Stimulated activated CD4-positive, alpha-beta T cell treated with anti-CD3 and anti-CD28 coated beads, Interleukin-15, amount 100 ng/mL, for 1 hour (primary cell): ENCODE measurements at places on chromosomes 5 and 9.

- DNase-seq = no peak
Observed at GRCh38 chr5:67699560-67699959, 503.0 kb upstream of the CD180 start.

DNA sequence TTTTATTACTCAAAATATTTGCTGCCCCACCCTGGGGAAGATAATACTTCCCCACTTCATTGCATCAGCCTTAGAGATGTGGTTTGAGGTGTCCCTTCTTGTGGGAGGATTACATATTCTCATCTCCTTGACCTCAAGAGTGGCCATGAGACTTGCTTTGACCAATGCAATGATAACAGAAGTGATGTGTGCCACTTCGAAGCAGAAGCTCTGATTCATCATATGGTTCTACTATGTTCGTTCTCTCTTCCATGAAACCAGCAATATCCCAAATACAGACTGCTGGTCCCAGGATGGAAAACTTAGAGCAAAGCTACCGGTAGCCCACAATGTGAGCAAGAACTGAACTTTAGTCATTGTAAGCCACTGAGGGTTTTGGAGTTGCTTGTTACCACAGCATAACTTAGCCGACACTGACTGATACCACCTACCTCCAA is 92.0 kb downstream of the THBS4 start:
- no peak for DNase-seq

DNA sequence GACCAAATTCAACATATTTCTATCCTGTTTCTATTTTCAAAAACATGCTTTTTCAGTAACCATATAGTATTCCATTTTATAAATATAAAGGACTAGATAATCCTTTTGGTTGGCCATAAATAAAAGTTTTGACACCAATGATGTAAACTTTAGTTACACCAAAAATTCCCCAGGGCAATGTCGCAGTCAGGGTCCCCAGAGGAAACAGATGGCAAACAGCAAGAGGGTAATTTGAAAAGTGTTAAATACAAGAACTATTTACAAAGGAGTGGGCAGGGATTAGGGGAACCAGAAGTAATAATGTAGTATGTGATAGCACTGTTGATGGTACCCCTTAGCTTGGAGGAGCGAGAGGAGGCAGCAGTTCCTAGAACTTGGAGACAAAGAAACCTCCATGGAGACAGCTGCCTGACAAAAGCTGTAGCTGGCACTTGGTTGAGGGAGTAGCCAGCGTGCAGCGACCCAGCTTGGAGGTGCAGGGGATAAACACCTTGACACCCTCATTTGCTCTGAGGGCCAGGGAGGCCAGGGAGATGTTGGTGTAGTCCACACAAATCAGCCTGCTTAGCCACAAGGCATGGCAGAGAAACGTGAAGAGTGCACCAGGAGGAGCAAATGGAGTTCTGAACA is 18.3 kb upstream of the MSANTD3 start:
- no peak for DNase-seq

GRCh38 chr5:35554016-35554415 is 63.6 kb upstream of the SPEF2 start:
- no peak for DNase-seq

DNA sequence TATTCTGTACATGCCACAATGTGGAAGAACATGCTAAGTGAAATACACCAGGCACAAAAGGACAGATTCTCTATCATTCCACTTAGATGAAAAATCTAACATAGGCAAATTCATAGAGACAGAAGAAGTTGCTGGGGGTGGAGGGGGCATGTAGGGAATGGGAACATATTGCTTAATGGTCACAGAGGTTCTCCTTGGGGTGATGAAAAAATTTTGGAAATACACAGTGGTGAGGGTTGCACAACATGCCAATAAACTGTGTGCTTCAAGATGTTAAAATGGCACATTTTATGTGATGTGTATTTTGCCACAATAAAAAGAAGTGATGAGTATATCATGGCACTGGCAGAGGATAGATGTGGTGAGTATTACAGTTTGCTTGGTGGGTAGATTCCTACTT is 111.9 kb downstream of the SUSD1 start:
- no peak for DNase-seq

GRCh38 chr5:38023799-38024198 is 184.0 kb upstream of the GDNF start:
- DNase-seq = no peak

- DNase-seq = no peak
Observed at GRCh38 chr5:154575546-154576428, 97.8 kb upstream of the HAND1 start.
